Effector CD8-positive, alpha-beta T cell (primary cell): ENCODE measurements at places on chromosomes 6 and 20.
A peak's percentile ranks its signal among the peaks of the same experiment; 100 is the strongest.

GRCh38 chr6:11353921-11354389, 121.5 kb upstream of the NEDD9 start:
- DNase-seq = no peak

DNA sequence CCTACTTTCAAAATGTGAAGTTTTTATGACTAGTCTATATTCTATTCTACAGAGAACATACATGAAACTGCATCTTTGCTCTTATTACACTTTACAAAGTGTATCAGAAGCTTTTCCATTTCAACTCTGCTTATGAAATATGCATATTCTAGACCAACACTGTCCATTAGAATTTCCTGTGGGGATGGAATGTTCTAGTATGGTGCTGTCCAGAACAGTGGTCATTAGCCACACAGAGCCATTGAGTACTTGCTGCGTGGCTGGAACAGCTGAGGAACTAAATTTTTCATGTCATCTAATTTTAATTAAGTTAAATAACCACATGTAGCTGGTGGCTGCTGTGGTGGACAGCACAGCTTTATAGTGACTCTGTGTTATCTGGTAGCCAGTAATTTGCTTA, 105.9 kb upstream of the PDE10A start:
- no peak for DNase-seq

GRCh38 chr20:61316346-61316745, 64.3 kb downstream of the CDH4 start:
- no peak for DNase-seq

GRCh38 chr6:109023356-109023925, 71.2 kb downstream of the SESN1 start:
- DNase-seq = no peak

DNA sequence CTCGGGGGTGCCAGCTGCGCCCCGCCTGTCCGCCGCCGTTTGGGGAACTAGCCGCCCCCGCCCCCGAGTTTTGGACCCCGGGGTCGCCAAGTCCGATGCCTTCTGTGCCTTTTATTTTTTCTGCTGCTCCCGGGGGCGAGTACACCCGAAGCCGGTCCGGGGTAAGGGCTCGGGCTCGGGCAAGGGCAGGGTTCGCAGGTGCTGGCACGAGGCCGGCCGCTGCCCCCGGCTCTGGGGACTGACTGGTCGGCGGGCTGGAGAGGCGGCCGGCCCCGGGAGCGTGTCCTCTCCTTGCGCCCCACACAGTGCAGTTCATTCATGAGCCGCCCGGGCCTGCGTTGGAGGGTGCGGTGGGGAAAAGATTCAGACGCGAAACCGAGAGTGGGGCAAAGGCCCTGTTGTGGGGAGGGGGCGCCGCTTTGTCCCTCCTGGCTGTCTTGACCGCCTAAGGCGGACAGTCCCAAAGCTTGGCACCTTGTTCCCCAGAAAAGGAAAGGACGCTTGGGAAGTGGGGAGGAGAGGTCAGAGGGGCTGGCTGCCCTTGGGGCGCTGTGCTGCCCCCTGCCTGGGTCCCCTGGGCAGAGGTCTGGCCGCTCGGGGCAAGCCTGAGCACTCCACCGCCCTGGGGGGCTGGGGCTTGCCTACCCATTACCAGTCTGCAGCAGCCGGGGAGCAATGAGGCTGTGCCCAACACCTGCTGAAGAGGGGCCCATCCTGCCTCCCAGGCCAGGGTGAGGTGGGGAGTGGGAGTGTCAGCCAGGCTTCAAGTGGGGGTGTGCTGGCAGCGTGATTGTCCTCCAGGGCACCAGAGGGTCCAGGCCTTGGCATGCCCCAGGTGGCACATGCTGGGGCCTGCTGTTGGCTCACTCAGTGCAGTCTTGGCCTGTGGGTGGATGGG, 915 bp downstream of the TMEM63B start:
- peak; percentile 13 for DNase-seq

GRCh38 chr20:10047427-10047826, 12.6 kb downstream of the ANKEF1 start:
- DNase-seq = no peak

GRCh38 chr6:142378138-142378875, 76.5 kb downstream of the ADGRG6 start:
- DNase-seq = no peak

DNA sequence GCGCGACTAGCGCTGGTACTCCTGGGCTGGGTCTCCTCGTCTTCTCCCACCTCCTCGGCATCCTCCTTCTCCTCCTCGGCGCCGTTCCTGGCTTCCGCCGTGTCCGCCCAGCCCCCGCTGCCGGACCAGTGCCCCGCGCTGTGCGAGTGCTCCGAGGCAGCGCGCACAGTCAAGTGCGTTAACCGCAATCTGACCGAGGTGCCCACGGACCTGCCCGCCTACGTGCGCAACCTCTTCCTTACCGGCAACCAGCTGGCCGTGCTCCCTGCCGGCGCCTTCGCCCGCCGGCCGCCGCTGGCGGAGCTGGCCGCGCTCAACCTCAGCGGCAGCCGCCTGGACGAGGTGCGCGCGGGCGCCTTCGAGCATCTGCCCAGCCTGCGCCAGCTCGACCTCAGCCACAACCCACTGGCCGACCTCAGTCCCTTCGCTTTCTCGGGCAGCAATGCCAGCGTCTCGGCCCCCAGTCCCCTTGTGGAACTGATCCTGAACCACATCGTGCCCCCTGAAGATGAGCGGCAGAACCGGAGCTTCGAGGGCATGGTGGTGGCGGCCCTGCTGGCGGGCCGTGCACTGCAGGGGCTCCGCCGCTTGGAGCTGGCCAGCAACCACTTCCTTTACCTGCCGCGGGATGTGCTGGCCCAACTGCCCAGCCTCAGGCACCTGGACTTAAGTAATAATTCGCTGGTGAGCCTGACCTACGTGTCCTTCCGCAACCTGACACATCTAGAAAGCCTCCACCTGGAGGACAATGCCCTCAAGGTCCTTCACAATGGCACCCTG, 1.6 kb downstream of the TPBG start:
- DNase-seq = no peak

- no peak for DNase-seq
Measured at GRCh38 chr20:4043796-4044195, 28.4 kb upstream of the RNF24 start.

GRCh38 chr6:52407467-52407866, 12.7 kb upstream of the EFHC1 start:
- DNase-seq = no peak
